Left ventricle myocardium inferior (tissue), 1 donor: ENCODE measurements at places on chromosomes 16 and 17. TPM values are rescaled to one million over a fixed set of nuclear protein-coding genes. Genes with fewer than 3 reads are reported as not detected.

Gene CD300C
- total RNA-seq = 0.71 TPM

Gene FSCN2
- total RNA-seq = 0.38 TPM

- no peak for DNase-seq
These were observed 3.3 kb upstream of the ABCC3 start for GRCh38 chr17:50631195-50631907.

GRCh38 chr17:18321309-18321708 is 6.2 kb downstream of the SMCR8 start:
- DNase-seq = no peak

GRCh38 chr17:7478276-7479212 is 887 bp downstream of the ZBTB4 start:
- DNase-seq = peak; percentile 61

DNA sequence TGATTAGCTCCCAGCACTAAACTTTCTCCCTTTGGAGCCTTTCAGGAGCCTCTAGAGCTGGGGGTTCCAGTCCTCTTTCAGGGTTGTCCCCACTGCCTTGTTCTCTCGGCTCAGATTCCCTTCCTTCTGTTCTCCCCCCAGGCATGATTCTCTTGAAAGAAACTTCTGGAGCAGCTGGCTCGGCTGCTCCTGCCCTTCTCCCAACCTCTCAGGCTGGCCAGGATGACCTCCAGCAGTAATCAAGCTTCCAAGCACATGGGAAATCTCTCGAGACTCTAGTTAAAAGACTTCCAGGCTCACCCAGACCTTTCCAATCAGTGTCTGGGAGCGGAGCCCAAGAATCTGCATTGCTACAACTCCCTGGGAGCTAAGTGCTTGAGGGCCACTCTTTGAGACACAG is 3.6 kb downstream of the SDK2 start:
- DNase-seq = no peak
